Activated CD4-positive, alpha-beta T cell treated with anti-CD3 and anti-CD28 coated beads, Interleukin-2, Interleukin-6, amounts not matched to agents 100 ng/mL and 50 ng/mL, durations not matched to agents 16 hours and 8 hours (primary cell): ENCODE measurements at places on chromosomes 13 and 19.
A peak's percentile ranks its signal among the peaks of the same experiment; 100 is the strongest.

DNA sequence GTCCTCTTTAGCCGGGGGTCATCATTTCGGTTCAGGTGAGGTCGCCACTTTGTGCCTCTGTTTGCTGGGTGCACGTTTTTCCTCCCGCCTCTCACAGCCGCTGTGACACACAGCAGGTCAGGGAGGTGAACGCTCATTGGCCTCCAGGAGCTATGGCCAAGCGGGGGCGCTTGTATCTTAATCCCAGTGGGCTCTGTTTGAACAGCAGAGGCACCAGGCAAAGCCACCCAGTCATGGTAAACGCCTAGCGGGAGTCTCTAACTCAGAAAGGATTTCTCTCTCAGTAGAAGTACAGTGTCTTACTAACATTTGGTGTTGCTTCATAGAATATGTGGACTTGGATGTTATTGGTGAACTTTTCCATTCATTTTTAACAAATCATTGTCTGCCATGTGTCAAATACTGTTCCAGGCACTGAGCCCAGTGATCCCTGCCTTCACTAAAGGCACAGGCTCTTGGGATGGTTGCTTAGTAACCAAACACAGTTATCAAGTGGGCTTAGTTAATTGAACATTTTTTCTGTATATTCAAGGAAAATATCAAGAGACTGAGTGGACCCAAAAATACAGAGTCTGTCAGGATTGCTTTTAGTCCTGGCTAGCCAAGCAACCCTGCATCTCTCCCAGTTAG, 186.7 kb downstream of the STK24 start:
- DNase-seq: no peak

DNA sequence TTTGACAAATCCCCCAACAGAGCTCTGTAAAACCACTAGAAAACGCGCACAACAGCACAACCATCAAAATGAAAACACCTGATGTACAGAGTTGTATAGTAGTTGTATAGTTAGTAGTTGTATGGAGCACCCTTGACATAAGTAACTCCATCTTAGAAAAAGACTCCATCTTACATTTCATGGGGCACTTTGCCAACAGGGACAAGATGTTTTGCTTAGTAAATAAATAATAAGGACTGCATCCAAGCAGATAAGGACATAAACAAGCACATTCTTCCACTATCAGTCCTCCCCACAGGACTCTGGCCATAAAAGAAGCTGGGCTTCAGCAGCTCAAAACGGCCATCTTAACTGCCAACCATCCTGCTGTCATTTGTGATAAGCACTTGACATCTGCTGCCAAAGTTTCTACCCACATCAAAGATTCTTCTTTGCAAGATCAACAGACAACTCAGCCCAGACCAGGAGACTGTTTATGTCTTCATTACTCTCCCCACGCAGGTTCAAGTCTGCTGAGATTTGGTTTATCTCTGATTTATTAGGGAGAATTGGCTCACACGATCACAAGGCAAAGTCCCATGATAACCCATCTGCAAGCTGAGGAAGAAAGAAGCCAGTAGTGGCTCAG, 20.7 kb upstream of the ZNF331 start:
- no peak for DNase-seq

DNA sequence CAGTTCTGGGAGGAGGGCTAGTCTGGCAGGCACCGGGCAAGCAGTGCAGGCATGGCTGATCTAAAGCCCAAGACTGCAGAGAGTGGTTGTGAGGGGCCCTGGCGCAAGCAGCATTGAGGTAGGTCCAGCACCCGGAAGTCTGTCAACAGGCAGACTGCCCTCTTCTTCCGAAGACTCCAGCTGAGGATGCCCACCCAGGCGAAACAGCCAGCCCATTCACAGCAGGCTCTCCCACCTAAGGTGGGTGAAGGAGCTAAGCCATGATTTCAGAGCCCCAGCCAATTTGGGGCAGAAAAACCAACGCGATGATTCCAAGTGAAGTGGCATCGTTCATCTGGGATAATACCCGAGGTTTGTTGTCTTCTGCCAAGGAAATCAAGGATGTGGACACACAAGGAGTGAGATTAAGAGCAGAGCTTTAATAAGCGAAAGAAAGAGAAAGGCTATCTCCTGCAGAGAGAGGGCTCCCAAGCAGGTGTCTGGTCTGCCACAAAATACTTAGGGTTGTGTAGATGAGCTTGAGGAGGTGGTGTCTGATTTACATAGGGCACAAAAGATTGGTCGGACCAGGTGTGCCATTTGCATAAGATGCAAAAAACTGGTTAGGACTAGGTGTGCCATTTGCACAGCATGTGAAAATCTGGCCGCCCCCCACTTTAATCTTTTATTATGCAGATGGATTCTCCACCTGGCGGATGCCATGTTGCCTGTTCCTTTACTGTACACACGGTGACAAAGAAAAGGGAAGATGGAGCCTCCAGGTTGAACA, 22.6 kb downstream of the FAM124A start:
- no peak for DNase-seq

DNA sequence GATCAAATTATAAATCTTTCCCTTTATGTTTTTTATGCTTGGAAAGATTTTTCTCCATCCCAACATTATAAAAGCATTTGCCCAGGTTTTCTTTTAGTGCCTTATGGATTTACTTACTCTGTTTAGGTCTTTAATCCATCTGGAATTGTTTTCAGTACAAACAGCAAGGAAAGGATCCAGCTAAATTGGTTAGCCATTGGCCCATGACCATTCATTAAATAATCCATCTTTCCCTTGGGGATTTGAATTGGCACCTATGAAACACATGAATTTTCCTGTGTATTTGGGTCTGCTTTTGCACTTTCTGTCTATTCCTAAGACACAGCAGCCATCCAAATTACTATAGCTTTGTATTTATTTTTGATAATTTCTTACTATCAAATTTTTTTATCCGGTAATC, 28.8 kb upstream of the SHKBP1 start:
- no peak for DNase-seq

GRCh38 chr19:48858984-48859710, 9.3 kb downstream of the PLEKHA4 start:
- DNase-seq: peak; percentile 84

- DNase-seq: peak; percentile 59
Measured at GRCh38 chr19:48501494-48502349, 9.9 kb downstream of the LMTK3 start.

- no peak for DNase-seq
Measured at GRCh38 chr13:30923418-30923817, 9.0 kb upstream of the TEX26 start.

DNA sequence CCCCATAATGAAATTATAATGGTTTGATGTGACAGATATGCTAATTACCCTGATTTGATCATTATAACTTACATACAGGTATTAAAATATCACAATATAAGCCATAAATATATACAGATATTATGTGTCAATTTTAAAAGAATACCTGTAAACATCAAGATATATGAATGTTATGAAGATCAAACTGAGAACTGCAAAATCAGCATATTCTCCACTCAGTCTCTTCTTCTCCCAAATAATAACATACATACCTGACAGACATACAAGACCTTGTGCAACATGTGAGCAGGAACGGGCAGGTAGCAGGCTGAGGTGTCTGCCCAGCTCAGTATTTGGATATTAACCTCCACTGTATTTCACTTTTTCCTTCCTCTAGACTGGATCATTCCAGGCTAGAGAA, 547.2 kb downstream of the UQCRFS1 start:
- DNase-seq: no peak

GRCh38 chr19:12944104-12944674, 1.5 kb upstream of the RAD23A start:
- DNase-seq: no peak

- no peak for DNase-seq
Measured at GRCh38 chr13:40961214-40961613, 57.9 kb downstream of the ELF1 start.

GRCh38 chr13:83024955-83025594, 857.2 kb downstream of the SLITRK1 start:
- no peak for DNase-seq

DNA sequence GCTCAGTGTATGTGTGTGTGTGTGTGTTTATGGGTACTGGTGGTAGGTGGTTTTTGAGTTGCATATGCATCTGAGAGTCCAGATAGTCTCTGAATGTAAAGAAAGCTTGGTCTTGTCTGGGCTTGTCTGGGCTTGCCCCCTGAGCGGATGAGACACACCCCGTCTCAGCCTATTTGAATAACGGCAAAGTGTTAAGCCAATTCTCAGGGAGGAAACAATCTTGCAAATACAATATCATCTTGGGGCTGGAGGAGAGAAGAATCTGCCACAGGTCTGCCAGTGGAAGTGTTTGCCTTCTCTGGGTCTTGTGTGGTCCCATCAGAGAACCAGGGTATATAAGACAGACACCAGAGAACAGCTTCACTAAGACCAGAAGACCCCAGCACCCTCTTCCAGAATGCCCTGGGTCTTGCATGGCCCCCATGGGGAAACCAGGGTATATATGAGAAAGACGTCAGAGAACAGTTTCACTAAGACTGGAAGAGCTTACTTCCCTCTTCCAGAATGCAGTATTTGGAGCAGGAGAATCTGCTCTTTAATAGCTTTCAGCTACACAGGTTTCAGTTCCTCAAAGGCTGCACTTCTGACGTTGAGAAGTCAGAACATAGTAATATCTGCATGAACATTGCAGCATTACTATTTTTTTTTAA, 13.3 kb downstream of the CD70 start:
- DNase-seq: peak; percentile 29

DNA sequence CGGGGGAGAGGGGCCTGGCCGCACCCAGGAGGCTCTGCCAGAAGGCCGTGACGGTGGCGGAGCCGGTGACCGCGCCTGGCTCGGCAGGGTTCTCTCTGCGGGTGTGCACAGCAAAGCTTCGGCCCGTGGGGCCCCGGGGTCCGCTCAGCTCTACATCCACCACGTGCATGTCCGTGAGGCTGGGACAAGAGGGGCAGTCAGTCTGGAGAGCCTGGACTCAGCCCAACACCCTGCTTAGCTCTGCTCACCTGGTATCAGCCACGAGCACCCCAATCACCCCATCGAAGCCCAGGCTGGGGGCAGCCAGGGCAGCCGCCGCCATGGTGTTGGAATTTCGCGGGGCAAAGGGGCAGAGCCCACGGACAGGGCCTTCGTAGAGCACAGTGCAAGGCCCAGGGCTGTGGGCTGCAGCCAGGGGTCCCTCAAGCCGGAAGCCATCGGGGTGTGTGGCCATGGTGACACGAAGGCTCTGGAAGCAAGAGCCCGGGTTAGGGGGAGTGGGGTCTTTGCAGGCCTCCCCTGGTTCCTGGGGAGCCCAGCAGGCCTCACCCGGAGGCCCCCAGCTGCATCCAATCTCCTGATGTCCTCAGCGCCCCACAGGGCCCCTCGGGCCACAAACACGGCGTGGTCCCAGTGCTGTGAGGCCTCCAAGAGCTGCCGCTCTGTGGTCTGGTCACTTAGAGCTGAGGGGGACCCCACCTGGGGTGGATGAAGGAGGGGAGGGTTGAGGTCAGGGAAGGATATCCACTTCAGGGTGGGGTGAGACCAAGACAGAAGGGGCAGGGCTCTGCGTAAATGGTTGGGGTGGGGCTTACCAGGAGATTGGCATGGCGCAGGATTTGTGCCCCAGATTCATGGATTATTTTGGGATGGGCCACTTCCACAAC, 1.4 kb downstream of the ASPDH start:
- no peak for DNase-seq

DNA sequence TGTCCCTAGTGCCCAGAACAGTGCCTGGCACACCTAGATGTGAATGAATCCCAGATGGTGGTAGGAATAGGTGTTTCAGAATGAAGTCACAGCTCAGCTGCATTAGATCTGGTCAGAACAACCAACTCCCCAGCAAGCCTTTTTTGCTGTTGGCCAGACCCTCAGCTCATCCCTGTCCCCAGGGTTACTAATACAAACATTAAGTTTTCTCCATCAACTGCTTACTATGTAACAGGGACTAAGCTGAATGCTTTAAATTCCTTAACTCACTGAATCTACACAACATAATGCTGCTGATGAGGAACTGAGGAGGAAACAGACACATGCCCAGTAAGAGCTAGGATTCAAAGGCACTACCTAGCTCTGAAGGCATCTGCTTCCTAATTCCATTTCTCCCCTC, 18.8 kb downstream of the SMG9 start:
- DNase-seq: no peak

GRCh38 chr13:98454389-98454881, 122.5 kb downstream of the STK24 start:
- DNase-seq: no peak

- no peak for DNase-seq
Measured at GRCh38 chr13:59665732-59666131, 498.0 kb downstream of the DIAPH3 start.

- no peak for DNase-seq
Measured at GRCh38 chr13:71621174-71622124, 245.6 kb downstream of the DACH1 start.

DNA sequence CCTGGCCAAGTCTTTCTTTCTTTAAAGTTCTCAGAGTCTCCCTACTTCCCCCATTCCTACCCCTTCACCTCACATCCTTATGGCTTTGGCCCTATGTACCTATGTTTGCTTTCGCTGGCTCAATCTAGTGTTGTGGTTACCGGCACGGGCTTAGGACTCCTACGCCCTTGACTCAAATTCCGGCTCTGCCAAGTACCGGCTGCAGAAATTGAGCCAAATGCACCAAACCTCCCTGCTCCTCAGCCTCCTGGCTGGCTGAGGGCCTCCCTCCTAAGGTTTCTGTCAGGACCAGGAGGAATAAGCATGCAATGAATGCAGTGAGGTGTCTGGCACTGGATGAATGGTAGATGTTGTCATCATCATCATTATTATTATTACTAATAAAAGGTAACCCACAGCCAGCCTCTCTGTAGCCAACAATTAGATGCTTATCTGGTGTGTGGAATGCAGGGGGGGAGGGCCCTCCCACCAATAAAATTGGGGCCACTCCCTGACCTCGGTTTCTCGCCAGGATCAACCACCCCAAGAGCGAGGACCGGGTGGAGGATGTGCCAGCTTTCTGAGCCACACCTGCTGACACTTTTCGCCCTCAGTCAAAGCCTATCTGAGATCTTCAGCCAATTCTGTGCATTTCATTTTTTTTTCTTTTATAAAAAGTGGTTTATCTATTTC, 20.7 kb downstream of the KLK5 start:
- DNase-seq: no peak

- DNase-seq: no peak
Measured at GRCh38 chr13:94657167-94657566, 55.2 kb downstream of the SOX21 start.

- no peak for DNase-seq
Measured at GRCh38 chr13:95360464-95361097, 59.3 kb upstream of the ABCC4 start.

DNA sequence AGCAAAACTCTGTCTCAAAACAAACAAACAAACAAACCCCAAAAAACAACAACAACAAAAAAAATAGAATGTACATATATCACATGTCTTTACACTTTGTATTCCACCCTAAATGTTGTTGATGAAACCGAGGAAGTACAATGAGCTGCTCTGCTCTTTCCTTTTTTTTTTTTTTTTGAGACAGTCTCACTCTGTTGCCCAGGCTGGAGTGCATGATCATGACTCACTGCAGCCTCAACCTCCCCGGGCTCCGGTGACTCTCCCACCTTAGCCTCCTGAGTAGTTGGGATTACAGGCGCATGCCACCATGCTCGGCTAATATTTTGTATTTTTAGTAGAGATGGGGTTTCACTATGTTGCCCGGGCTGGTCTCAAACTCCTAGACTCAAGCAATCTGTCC, 30.6 kb upstream of the LRP3 start:
- DNase-seq: no peak

- peak; percentile 58 for DNase-seq
Measured at GRCh38 chr19:30669329-30670010, 297.3 kb downstream of the ZNF536 start.
